ENCODE measurements at places on chromosomes 3 and 15. TPM values are rescaled to one million over a fixed set of nuclear protein-coding genes. Genes with fewer than 3 reads are reported as not detected.

- no peak for DNase-seq
Observed at GRCh38 chr3:14200276-14200675, 21.7 kb downstream of the LSM3 start.

GRCh38 chr15:77495838-77496596 is 75.3 kb downstream of the HMG20A start:
- no peak for DNase-seq

- DNase-seq, result no peak
Observed at GRCh38 chr3:64848822-64849221, 161.0 kb upstream of the ADAMTS9 start.

- no peak for DNase-seq
Observed at GRCh38 chr15:32033186-32033890, 3.0 kb downstream of the CHRNA7 start.

DNA sequence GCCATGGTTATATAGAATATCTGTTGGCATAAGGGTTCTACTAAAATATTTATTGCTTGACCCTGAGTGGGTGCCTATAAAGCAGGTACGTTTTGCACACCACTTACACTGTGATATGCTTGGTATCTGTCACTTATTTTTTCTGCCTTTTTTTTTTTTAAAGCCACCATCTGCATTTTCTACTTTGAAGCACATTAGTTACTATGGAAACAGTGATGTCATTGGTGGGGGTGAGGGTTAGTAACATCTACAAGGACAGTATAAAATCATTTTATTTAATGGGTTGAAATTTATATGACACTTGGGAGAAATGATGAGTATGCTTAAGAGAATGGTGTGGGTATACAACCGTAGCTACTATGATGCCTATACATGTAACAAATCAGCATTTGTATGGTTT is 25.6 kb downstream of the SLCO3A1 start:
- DNase-seq, result no peak

GRCh38 chr3:49238274-49239127 is 38.5 kb downstream of the C3orf62 start:
- peak; percentile 8 for DNase-seq

The TMC3 gene
- polyA plus RNA-seq, result 0.07 TPM

The FSIP1 gene
- 0.37 TPM for polyA plus RNA-seq

The CPN2 gene
- 0.07 TPM for polyA plus RNA-seq

The PYGO1 gene
- 0.62 TPM for polyA plus RNA-seq

The PIF1 gene
- polyA plus RNA-seq, result 8.4 TPM
